Chondrocyte (in vitro differentiated cells): ENCODE measurements at places on chromosomes 1 and 21. TPM values are rescaled to one million over a fixed set of nuclear protein-coding genes. Genes with fewer than 3 reads are reported as not detected.

The ITLN1 gene
- not detected in 3 replicates for total RNA-seq

GRCh38 chr1:84165601-84166000 is 21.5 kb downstream of the PRKACB start:
- DNase-seq, result no peak

The NES gene
- total RNA-seq, result 6.0 to 11.6 TPM (median 6.9 TPM) in 3 replicates

GRCh38 chr1:28126783-28127490 is 38.5 kb upstream of the EYA3 start:
- no peak for DNase-seq

- DNase-seq, result no peak
Measured at GRCh38 chr1:67241200-67241746, 66.4 kb upstream of the IL12RB2 start.

GRCh38 chr21:27240839-27241238 is 274.0 kb upstream of the ADAMTS5 start:
- DNase-seq, result no peak

The HOOK1 gene
- total RNA-seq, result 0.31 to 0.40 TPM in 2 of 3 replicates, not detected in the other

The LCA5L gene
- total RNA-seq, result 0.56 to 2.4 TPM (median 0.92 TPM) in 3 replicates

- DNase-seq, result no peak
Measured at GRCh38 chr1:158179301-158180041, 1.2 kb upstream of the CD1D start.

GRCh38 chr21:35135481-35135880 is 86.4 kb upstream of the RUNX1 start:
- DNase-seq, result no peak

GRCh38 chr1:16451841-16452528 is 11.5 kb downstream of the NECAP2 start:
- DNase-seq, result peak; percentile 70

DNA sequence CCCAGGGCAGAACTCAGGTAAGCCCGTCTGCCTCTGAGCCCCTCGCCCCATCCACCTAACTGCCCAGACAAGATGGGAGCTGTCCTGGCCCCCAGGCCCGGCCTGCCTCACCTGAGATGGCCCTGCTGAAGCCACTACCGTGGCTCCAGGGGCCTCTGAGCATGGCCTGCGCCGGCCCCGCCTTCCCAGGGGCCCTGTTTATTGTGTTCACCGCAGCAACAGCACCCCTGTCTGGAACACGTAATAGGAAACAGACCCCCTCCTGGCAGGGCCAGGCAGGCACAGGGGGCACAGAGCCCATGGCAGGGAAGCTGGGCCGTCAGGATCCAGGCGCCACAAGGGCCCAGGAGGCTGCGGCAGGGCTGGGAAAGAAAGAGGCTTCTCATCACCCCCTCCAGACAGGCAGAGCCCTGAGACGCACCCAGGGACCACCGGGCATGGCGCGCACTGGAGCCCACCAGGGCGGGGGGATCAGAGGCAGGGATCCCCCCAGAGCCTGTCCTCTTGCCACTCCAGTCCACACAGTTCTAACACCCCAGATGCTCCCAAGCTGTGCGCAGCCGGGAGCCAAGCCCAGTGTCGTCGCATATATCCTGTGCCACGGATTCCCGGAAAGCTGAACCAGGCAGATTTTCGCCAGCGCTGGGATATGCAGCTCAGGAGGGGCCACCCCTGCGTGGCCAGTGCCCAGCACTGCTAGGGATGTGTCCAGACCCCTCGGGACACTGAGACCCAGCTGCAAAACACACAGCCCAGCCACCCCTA is 62.6 kb downstream of the ARHGEF16 start:
- DNase-seq, result no peak

- peak; percentile 48 for DNase-seq
Measured at GRCh38 chr1:116122955-116123757, 12.0 kb downstream of the MAB21L3 start.

The CD5L gene
- total RNA-seq, result not detected in 3 replicates

DNA sequence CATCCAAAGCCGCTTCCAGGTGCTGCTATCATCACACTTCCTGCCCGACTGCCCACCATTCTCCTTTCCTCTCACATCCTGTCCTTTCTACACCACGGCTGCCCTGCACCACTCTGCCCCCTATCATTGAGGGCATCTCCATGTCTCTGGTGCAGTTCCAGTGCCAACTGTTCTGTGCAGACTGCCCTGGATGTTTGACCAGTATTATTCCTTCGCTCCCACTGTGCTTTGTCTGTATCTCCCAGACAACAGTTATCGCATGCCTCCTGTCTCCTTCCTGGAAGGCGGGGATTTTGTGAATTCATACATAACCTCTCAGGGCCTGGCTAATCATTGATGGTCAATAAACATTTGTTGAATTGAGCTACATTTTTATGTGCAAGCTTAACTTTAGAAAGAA is 63.6 kb upstream of the GNG12 start:
- no peak for DNase-seq

DNA sequence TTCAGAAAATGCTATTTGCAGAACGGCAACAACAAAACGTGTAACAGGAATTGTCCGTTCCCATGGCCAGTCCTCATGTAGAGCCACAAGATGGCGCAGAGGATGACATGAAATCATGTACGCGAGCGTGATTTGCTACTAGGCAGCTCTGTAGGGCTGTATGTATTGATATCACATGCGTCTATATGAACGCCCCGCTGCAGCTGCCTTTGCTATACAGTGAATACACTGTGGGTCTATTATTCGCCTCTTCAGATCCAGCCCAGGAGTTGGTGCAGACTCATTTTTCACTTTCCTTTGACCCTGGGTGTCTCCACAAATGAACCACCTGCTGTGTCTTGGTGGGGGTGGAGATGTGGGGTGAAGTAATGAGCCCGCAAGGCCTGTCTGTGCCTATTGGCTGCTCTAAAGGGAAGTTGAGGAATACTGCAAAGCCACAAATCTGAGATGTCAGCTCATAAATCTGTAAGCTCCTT is 361.5 kb downstream of the KIF26B start:
- DNase-seq, result no peak

DNA sequence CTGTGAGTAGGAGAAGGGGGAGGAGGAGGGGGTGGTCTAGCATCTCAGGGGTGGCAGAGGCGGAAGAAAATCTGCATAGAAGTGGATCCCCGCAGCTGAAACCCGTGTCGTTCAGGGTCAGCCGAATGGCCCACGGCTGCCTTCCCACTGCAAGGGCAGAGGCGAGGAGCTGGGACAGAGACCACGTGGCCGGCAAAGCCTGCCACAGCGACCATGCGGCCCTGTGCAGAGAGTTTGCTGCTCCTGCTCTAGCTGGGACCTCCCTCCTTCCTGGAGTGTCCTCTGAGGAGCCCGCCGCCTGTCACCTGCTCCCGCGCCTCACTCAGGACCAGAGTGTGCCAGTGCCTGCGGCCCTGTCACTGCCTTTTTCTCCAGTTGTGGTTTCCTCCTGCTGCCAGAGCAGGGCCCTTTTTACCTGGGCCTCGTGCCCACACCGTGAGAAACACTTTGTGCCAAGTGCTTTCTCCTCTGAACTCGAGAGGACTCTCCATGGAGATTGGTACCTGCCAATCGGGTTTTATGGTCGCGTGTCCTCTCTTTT is 5.4 kb upstream of the TRPM2 start:
- peak; percentile 82 for DNase-seq

GRCh38 chr21:34724857-34725195 is 56.0 kb downstream of the CLIC6 start:
- no peak for DNase-seq

The MAEL gene
- 0.56 TPM in 1 of 3 replicates, not detected in the others for total RNA-seq

The RBP7 gene
- 0.47 TPM in 1 of 3 replicates, not detected in the others for total RNA-seq

GRCh38 chr1:21308330-21308729 is 18.1 kb upstream of the ECE1 start:
- no peak for DNase-seq

The PLA2G2C gene
- not detected in 3 replicates for total RNA-seq

The TCEA3 gene
- total RNA-seq, result 15.7 to 17.8 TPM (median 16.9 TPM) in 3 replicates

The PTPRU gene
- total RNA-seq, result 12.6 to 20.7 TPM (median 14.8 TPM) in 3 replicates

The UCK2 gene
- total RNA-seq, result 42.1 to 52.2 TPM (median 44.2 TPM) in 3 replicates

DNA sequence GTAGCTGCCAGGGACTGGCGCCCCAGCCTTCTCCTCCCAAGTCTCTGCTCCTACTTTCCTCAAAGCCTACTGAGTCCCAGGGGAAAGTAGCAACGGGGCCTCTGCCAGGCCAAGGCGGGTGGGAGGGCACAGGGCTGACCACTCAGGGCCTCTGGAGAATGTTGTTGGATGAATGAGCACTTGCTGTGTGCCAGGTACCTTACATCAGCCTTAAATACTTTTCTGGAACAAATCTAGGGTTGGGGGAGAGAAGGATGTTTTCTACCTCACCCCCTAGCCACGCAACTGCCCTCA is 119.3 kb upstream of the ZBTB40 start:
- DNase-seq, result peak; percentile 42

- DNase-seq, result no peak
Measured at GRCh38 chr1:36380143-36380619, 5.5 kb downstream of the STK40 start.

DNA sequence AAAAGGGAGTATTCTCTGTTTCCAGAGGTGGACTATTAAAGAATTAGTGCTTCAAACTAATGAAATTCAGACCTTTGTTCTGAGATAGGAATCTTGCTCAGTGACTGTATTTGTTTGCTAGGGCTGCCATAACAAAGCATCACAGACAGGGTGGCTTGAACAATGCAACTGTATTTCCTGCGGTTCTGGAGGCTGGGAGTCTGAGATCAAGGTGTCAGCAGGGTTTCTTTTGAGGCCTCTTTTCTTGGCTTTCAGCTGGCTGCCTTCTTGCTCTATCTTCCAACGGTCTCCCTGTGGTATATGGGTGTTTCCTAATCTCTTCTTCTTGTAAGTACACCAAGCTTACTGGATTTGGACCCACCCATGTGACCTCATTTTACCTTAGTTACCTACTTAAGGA is 264.6 kb upstream of the PROX1 start:
- no peak for DNase-seq

DNA sequence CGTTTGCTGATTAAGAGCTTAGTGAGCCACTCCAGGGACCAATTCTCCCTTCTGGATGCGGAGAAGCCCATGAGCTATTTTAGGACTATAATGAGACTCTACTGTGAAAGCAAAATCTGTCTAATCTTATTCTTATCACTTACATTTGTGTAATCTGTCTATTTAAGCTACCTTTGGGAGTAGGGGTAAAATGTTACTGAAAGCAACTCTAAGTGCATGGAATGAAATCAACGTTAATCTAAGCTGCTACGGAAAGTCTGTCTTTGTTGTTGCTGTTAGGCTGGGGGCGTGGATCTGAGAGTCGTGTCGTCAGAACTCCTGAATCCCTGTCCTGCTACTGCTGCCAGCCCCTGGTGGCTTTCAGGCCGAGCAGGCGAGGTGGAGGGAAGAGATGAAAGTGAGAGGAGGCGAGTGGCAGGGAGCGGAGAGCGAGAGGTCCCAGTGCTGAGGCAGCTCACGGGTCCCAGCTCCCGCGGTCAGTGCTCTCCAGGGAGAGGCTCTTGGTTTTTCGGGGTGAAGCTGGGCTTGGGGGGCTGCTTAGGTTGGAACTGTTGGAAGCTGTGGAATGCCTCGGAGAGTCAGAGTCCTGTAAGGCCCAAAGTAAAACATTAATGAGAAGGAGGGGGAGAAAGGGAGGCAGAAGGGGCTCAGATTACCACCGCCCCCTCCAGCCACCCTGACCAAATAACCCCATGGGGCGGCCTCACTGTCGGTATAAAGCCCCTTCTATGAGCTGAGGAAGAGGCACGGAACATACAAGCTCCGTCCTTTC is 53.9 kb downstream of the COQ8A start:
- DNase-seq, result no peak

GRCh38 chr1:85088408-85088784 is 40.1 kb upstream of the MCOLN3 start:
- DNase-seq, result no peak

DNA sequence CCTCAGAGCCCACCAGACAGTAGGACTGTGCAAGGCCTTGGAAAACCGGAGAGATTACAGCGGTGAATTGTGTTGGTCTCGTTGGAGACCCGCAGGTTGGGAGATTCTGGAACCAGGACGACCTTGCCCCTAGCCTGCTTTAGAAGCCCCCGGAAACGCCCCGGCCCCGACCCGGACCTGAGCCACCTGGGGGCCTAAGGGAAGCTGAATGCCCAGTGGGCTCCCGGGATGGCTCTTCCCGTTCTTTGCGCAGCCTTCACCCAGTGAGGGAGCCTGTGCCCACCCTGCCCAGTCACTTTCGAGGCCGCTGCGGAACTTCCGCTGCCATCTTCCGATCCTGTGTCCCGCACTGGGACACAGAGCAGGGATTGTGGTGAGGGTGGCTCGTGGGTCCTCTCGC is 254.4 kb downstream of the FAM72C start:
- DNase-seq, result no peak

GRCh38 chr1:205246351-205247119 is 18.8 kb downstream of the TMCC2 start:
- peak; percentile 66 for DNase-seq

DNA sequence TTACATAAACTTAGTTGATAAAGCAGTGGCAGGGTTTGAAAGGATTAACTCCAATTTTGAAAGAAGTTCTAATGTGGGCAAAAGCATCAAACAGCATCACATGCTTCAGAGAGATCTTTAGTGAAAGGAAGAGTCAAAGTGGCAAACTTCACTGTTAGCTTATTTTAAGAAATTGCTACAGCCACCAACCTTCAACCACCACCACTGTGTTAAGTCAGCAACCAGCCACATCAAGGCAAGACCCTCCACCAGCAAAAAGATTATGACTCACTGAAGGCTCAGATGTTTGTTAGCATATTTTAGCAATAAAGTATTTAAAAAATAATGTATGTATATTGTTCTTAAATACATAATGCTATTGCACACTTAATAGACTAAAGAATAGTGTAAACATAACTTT is 21.3 kb upstream of the MAGI3 start:
- DNase-seq, result no peak

The C1orf87 gene
- total RNA-seq, result 0.21 to 0.65 TPM in 2 of 3 replicates, not detected in the other

- DNase-seq, result no peak
Measured at GRCh38 chr1:156152628-156153027, 757 bp upstream of the SEMA4A start.

The CA14 gene
- not detected in 3 replicates for total RNA-seq
